Stomach (tissue), 19 donors: ENCODE measurements at places on chromosomes 11 and 22. TPM values are rescaled to one million over a fixed set of nuclear protein-coding genes. Genes with fewer than 3 reads are reported as not detected.

Gene LMO2
- 12.7 TPM for polyA plus RNA-seq

Gene NCAM1
- polyA plus RNA-seq = 7.9 TPM

Gene MYEOV
- 16.4 TPM for polyA plus RNA-seq

- no peak for DNase-seq
Observed at GRCh38 chr11:42065199-42065598, 605.7 kb upstream of the LRRC4C start.

- DNase-seq = no peak
Observed at GRCh38 chr11:72958791-72959190, 144.6 kb downstream of the ATG16L2 start.

GRCh38 chr11:8363921-8364320 is 100.2 kb upstream of the LMO1 start:
- DNase-seq = no peak

DNA sequence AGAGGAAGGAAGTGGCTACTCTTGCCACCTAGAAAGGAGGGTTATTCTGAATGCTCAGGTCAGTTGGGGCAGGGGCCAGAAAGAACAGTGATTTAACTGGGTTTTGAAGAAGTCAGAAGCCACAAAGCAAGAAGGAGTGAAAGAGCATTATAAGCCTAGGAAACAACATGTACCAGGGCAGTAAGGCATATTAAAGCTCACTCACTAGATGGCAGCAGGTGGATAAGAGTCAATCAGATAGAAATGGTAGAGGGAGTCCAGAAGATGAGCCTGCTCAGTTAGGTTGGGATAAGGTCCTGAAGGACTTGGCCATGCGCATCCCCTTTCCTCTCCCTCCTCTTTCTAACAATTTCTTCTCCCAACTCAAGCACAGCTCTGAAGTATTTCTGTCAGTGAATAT is 22.0 kb upstream of the PATE1 start:
- no peak for DNase-seq
